GM03348 (cell line): ENCODE measurements at places on chromosomes 7 and 10.

DNA sequence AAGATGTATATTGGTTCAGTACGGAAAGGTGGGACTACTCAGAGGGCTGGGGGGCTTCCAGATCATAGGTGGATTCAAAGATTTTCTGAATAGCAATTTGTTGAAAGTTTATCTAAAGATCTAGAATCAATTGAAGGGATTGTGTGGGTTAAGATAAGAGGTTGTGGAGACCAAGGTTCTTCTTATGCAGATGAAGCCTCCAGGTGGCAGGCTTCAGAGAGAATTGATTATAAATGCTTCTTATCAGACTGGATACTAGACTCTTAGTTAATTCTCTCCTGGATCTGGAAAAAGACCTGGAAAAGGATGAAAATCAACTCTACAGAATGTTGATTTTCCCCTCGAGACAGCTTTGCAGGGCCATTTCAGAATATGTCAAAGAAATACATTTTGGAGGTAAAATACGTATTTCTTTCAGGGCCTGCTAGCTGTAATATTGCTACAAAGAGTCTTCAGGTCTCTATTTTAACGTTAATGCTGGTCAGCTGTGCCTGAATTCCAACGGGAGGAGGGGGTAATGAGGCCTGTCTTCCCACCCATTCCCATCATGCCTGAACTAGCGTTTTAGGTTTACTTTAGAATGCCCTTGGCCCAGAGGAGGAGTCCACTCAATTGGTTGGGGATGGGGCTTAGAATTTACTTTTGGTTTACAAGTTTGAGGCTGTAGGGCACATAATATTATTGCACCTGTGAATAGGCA, 12.8 kb upstream of the GPR15LG start:
- no peak for DNase-seq

DNA sequence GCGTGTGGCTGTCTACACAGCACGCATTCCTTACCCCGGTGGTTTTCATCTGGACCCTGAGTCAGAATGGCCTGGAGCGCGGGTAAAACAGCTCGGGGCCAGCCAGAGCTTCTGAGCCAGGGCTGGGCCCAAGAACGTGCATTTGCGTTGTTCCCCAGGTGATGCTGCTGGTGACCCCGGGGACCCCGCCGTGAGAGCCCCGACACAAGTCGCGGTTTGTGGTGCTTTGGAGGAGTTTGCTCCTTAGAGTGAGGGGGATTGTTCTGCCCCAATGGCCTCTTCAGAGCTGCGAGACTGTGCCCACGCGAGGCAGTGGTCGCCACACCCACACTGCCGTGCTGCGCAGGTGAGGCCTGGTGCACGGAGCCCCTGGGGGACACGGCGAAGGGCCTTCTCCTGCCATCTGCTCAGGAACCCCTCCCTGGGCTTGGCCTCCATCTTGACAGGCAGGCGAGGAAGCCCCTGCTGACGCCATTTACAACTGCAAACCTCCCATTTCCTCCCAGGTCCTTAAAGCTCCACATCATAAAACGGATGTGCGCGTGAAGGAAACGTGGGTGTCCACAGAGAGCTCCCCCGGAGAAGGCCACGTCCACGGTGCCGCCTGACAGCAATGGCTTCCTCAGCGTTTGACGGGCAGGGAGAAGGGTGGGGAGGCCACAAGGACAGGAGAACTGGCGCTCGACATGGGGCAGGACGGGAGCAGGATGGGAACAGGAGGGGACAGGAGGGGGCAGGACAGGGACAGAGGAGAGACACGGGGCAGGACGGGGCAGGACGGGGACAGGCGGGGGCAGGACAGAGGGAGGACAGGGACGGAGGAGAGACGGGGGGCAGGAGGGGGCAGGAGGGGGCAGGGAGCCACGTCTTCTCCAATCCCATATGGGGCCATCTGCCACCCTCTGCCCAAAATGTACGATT, 477.2 kb downstream of the DNAJB6 start:
- no peak for DNase-seq

DNA sequence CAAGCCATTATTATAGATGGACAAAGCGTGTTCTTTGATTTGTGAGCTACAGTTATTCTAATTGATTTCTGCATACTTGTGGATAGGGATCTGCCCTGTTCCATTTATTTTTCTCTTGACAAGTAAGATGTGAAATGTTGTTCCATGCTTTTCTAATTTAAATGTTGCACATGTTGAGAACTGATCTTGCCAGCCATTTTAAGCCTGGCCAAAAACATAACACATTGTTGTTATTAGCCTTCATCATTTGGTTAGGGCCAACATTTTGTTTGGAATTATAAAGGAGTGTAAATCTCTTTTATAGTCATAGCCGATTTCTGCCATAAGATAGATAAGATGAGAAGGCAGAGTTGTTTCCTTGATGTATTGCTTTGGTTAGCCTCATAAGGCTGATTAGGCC, 117.0 kb downstream of the WNT2 start:
- no peak for DNase-seq

GRCh38 chr10:116683821-116684220, 58.5 kb downstream of the HSPA12A start:
- DNase-seq, result no peak

DNA sequence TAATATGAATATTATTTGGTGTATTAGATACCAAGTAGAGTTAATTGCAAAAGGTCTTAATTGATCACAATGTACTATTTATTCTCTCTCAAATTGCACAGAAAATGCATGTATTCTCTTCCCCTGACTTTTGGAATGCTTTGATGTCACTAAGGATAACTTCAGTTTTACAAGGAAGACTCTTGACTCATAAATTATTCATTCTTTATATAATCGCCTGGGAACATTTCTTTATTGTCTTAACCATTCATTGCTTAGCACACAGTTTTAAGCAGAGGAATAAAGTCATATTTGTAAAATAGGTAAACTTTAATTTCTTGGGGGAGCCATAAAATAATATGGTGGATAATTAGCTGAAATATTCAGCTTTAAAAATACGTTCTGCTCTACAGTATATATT, 306.0 kb upstream of the TMEM229A start:
- no peak for DNase-seq

DNA sequence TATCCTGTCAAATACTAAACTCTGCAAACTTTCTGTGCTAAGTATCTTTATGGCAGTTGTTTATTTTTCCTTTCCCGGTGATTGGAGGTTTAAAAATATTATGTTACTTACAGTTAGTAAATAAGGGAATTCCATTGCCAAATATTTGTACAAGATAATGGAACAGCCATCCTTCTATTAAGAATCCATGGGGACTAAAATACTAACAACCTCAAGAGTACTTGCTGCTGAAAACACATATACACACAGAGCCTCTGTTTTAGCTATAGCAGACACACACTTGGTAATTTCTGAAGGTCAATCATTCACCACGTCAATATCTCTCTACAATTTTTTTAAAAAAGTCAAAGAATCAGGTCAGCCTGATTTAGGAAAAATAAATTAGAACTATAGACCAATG, 32.4 kb downstream of the TSPAN12 start:
- DNase-seq, result no peak

GRCh38 chr7:101170617-101171441, 5.5 kb upstream of the VGF start:
- no peak for DNase-seq

DNA sequence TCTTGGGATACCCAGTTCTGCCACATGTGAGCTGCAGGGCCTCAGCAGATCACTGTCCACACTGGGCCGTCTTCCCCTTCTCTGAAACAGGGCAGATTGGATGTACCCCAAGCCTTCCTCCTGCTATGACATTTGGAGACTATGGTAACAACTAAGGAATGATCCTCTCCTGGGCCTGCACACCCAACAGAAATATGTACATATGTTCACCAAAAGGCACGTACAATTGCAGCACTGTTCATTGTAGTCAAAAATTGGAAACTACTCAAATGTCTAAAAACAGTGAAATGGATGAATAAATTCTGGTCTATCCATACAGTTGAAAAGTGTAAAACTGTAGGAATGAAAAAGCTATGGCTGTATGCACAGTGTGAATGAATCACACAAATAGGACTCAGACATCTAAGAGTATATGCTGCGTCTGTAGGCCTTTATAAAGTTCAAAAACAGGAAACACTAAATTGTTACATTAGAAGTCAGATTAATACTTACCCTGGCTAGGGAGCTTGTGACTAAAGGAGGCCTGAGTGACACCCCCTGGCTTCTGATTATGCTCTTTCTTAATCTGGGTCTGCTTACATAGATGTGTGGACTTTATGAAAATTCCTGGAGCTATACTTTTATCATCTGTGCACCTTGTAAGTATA, 16.1 kb upstream of the XPNPEP1 start:
- DNase-seq, result peak; percentile 53

- no peak for DNase-seq
Observed at GRCh38 chr7:17991866-17992648, 35.6 kb downstream of the PRPS1L1 start.

GRCh38 chr7:36522453-36523007, 132.9 kb downstream of the ANLN start:
- no peak for DNase-seq

DNA sequence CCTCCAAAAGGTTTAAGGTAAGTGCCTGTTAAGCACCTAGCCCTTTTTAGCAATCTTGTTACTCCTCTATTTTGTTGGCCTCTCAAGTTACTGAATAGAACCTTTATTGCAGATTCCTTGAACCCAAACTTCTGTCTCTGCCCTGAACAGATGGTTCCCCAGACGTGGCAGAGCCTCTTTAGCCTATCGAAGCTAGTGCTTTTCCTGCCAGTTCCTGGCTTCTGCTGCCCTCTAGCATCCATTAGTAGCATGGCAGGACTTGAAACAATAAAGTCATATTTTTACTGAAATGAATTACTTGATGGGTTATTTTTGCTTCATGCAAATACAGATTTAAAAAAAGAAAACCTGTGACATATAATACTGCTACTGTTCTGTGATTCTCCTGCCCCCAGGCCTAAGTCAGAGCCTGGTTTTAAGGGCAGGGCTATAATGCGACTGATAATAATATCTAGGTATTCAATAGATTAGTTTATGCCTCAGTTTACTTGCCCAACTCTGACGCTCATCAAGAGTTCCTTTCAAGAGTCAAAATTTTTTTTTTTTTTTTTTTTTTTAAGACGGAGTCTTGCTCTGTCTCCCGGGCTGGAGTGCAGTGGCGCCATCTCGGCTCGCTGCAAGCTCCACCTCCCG, 84.3 kb upstream of the PHF14 start:
- DNase-seq, result peak; percentile 81

DNA sequence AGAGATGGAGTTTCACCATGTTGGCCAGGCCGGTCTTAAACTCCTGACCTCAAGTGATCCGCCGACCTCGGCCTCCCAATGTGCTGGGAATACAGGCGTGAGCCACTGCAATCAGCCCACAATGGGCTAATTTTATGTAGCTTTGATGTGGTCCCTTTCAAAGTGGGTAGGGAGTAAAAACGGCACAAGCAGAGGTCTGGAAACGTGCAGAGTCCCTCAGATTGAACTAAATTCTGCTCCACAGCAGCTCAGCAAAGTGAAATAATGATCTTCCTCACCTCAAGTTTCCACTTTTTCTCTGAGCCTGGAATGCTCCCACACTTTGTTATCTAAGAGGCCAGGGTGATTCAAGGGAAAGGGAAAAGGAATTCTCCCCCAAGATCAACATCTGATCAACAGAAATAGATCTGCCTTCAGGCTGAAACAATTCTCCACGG, 6.1 kb downstream of the CCDC3 start:
- no peak for DNase-seq

DNA sequence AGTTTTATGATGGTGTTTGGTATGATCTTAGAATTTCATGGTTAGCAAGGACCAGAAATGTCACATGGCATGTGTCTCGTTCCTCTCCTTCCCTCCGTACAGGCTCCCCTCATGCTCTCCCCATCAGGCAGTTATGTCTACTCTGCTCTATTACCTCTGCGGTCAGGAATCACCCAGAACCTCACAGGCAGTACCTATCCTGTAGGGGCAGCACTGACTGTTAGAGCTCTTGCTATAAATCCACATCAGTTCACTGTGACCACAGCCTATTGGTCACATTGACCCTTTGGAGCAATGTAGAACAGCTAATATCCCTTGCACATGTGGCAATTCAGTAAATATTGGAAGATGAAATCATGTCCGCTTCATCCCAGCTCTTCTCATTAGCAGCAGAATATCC, 151.8 kb downstream of the WNT2 start:
- no peak for DNase-seq

GRCh38 chr10:77524281-77524711, 113.3 kb downstream of the KCNMA1 start:
- DNase-seq, result peak; percentile 88

- DNase-seq, result no peak
Observed at GRCh38 chr7:98647326-98647725, 30.2 kb downstream of the NPTX2 start.

DNA sequence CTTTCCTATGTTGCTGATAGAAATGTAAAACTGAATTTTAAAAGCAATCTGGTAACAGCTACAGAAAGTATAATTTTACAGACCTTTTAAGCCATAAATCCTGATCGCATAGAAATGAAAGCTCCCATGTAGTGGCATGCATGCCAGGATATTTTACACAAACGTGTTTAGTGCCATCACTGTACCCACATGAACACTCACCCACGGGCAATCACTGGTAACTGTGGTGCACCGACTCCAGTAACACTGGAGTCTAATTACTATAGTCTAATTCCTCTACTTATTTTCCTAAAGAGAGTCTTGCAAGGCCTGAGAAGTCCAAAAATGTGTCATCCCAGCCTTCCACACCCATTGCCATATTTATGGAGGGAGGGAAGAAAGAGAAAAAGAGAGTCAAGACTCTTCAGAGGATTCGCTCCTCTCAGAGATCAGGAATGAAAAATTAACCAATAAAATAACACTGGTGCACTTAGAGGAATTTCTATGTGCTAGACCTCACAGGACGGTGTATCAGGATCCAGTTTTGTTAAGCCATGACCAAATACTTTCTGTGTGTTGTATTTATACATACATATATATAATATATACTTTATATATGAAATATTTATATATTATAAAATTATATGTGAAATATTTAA, 48.9 kb upstream of the AKR1C1 start:
- DNase-seq, result no peak

- DNase-seq, result peak; percentile 33
Observed at GRCh38 chr7:157310676-157311185, 26.1 kb upstream of the DNAJB6 start.

DNA sequence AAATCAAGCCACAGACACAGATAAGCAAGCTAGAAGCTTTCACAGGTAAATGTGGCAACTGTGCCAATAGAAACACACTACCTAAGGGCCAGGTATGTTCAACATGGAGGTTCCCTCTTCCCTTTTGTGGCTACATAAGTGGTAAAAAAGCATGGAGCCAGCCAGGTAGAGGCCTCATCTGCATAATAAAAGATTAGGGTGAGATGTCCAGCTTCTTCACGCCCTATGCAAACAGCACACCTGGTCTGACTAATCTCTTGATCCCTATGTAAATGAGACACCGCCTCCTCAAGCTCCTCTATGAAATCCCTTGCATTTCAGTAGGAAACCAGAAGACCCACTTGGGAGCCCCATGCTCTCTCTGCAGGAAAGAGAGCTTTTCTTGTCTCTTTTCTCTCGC, 282.2 kb downstream of the NEBL start:
- no peak for DNase-seq

GRCh38 chr10:94496010-94496409, 49.6 kb upstream of the HELLS start:
- no peak for DNase-seq

GRCh38 chr7:45160417-45160881, 2.9 kb downstream of the RAMP3 start:
- DNase-seq, result no peak

- no peak for DNase-seq
Observed at GRCh38 chr7:138602451-138602850, 98.7 kb downstream of the SVOPL start.

- DNase-seq, result no peak
Observed at GRCh38 chr10:86779220-86780017, 23.0 kb downstream of the BMPR1A start.
